ENCODE measurements at places on chromosomes 7 and 10.
A peak's percentile ranks its signal among the peaks of the same experiment; 100 is the strongest.

GRCh38 chr10:24467136-24467535 is 256.6 kb downstream of the ARHGAP21 start:
- no peak for DNase-seq

DNA sequence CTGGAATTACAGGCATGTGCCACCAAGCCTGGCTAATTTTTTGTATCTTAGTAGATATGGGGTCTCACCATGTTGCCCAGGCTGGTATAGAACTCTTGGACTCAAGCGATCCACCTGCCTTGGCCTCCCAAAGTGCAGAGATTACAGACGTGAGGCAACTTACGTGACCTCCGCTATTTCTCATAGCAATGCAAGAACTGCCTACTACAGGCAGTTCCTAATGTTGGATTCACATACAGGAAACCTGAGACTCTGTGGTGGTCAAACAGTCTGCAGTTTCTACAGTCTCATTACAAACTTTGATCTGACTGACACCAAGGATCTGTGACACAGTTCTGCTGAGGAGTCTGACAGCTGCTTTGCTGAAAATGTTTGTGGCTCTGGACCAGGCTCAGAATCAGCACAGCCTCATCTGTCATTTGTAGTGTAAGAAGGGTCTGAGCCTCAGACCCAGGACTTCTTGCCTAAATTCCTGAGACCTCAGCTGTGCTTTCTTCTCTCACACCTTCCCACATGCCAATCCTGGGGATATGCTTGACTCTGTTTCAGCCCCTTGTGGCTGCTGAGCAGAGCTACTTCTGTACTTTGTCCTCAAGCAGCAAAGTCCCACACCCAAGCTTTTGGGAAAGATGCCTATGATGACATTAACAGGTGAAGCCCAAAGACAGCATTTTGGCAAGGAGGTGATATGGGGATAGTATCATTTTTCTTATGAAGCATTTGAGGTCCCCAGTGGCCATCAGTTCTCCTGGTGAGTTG is 48.0 kb upstream of the CYP2C9 start:
- DNase-seq = no peak

DNA sequence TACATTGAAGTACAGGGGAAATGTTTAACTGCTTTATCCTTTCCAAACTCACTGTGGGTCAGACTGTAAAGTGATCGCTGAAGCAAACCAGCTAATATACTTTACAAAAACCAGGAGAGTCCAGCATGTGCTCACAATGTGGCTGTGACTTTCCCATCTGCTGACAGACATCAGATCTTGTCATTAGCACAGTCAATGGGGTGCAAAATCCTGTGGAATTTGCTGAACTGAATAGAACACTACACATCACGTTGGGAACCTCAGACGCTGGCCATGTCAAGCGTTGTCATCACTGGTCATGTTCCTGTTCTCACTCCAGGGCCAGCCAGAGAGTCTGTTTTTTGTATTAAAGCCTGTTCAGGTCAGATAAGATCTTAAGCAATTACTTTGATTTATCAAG is 83.4 kb downstream of the AGMO start:
- DNase-seq = no peak

- peak; percentile 69 for DNase-seq
Measured at GRCh38 chr7:518630-519483, 789 bp downstream of the PDGFA start.

DNA sequence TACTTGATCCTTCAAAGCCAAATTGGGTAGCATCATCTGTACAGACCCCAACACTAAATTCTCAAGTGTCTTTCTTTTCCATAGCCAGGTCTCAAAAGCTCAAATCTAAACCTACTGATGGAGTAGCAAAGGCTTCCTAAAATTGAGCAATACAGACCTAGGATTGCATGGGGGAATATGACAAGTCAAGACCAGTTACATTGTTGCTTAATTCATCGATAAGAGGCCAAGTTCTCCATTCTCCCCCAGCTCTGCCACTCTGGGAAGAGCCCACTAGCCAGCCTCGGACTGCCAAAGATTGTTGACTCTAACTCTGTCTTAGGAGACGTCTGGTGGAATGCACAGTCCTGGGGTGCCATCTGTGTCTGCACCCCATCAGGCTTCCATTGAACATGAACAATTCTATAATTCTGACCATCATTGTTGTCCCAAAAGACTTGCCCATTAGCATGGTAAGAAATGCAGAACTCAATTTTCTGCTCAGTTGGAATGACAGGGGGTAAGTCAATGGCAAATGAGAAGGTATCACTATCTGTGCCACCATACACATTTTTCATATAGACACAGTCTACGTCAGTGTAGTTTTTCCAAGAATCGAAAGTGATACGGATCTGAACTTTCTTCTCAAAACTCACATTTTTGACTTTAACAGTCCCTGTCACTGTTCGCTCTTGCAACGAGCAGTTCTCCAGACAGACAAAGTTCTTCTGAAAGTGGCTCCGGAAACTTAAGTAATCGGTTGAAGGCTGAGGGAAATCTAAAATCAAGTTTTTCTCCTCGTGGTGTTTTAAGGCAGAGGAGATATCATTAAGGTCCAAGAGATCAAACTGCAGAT is 2.9 kb downstream of the PPP1R3C start:
- no peak for DNase-seq

- DNase-seq = no peak
Measured at GRCh38 chr10:70902661-70903261, 14.4 kb upstream of the PCBD1 start.

DNA sequence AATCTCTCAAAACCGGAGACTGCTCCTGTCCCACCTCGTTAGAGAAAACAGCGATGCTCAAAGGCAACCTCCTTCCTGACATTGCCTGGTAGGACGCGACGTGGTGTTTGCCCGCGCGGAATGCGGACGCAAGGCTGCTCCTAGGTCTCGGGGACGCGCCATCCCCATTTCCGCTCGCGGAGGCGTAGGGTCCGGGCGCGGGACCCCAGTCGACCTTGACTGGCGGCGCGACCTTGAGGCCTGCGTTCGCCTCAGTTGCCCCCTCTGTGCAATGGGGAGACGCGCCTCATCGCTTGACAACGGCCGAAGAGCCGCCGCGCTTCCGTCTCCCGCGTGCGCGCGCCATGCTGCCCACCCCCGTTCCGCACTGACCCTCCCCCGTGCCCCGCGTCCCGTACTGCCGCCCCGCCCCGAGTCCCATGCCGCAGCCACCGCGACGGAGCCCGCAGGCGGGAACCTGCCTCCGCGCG is 412 bp upstream of the PPIA start:
- DNase-seq = no peak

GRCh38 chr7:39678930-39679709 is 55.7 kb downstream of the RALA start:
- no peak for DNase-seq
